ENCODE measurements at places on chromosomes 16 and 17. TPM values are rescaled to one million over a fixed set of nuclear protein-coding genes. Genes with fewer than 3 reads are reported as not detected.
A peak's percentile ranks its signal among the peaks of the same experiment; 100 is the strongest.

FN3K gene
- total RNA-seq, result 8.3 TPM

DBNDD1 gene
- total RNA-seq, result 8.7 TPM

C17orf50 gene
- not detected for total RNA-seq

DNA sequence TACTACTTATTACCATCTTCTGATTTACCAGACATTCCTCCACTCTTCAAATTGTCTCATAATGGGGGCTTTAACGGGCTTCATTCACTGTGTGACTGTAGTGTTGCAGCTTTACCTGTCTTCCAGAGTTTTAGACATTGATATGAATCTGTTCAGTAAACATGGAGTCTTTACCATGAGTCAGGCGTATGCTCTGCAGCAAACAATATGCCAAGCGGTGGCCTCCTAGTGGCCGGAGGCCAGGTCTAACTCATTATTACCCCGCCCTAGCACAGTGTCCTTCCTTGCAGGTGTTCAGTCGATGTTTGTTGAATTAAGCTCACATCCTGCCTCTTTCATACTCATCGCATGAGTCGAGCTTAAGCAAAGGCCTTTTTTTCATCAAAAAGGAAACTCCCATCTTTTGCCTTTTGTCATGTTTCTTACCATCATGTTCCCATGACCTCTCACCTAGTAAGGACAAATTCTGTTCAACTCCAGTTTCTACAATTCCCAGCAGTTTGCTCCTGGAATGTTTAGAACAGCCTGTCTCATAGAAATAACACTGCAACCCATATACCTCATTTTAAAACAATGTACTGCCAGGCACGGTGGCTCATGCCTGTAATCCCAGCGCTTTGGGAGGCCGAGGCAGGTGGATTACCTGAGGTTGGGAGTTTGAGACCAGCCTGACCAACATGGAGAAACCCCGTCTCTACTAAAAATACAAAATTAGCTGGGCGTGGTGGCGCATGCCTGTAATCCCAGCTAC lies 39.4 kb downstream of the TUBD1 start:
- H3K4me1 ChIP-seq, result peaks cover 18% of the 10 kb centered on the region
- no peak overlapping the region for H3K4me3 ChIP-seq
- H3K36me3 ChIP-seq, result no peaks in the 10 kb centered on the region

GRCh38 chr17:47844814-47845715 lies 4.0 kb upstream of the SCRN2 start:
- no peaks in the 10 kb centered on the region for H3K36me3 ChIP-seq
- no peak overlapping the region for H3K4me3 ChIP-seq
- H3K27me3 ChIP-seq, result peaks cover 10% of the 10 kb centered on the region
- peaks cover 4% of the 10 kb centered on the region for H3K4me1 ChIP-seq
- no peak overlapping the region for H3K27ac ChIP-seq

- H3K27ac ChIP-seq, result no peak overlapping the region
- H3K4me1 ChIP-seq, result peaks cover 6% of the 10 kb centered on the region
- no peak for DNase-seq
Measured at GRCh38 chr17:6558932-6559752, 2.8 kb upstream of the PITPNM3 start.

DNA sequence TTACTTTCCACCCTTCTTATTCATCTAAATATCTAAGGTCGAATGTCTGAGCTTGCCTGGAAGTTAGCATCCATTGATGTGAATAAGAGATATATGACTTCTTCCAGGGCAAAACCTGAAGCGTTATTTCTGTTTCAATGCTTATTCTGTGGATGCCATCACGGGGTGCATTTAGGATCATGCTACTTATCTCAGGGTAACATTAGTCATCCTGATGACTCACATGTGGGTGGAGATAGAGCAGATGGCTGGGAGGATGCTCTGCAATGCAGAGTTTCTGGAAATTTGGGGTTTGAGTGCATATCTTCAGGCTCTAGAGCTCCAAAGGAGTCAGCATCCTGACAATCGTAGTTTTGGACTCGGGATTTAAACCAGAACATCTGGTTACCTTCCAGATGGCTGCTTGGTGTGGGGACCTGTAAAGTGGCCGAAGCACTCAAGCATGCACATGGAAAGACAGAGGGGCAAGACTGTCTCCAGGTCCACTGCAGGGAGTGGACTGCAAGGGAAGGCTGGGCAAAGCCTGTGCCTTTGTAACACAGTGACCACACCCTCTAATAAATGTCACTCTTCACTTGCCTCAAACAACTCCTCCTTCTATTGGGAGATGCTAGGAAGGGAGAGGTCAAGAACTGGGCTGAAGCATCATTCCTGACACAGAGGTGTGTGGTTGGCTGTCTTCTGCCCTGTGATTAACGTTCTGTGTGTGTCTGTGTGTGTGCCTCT lies 175.2 kb upstream of the SALL1 start:
- no peaks in the 10 kb centered on the region for H3K4me1 ChIP-seq
- no peaks in the 10 kb centered on the region for H3K27me3 ChIP-seq
- H3K27ac ChIP-seq, result no peak overlapping the region
- no peaks in the 10 kb centered on the region for H3K36me3 ChIP-seq
- H3K4me3 ChIP-seq, result no peak overlapping the region
- no peak for DNase-seq

DNA sequence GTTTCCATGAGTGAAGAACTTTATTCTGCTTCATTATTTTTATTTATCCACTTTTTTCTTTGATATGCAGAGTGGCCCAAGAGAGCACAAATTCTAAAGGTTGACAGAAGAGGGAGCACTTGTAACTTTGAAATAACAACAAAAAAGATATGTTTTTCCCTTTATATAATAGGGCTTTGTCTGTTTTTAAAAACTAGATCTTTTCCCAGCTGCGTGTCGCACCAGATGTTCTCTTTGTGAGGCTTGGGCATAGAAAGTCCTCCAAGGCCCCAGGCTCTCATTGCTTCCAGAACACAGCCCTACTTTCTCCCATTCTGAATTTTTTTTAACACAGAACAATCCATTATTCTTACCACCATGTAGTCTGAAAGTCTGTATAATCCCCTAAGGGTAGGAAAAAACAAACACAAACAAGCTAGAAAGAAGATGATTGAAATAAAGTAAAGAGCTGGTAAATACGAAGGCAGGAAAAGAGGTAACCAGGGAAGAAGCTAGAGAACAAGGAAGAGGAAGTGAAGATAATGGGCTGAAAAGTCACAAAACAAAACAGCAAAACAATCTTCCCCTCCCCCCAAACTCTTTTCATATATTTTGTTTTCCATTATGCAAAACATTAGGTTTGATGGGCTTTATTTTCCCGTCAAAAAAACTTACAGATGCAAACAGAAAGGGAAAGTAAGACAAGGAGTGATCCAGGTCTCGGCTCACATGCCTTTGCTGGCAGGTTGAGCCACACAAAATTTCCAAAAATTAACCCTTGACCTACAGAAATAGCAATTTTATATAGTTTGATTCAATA lies 160.4 kb downstream of the ABCA8 start:
- H3K27me3 ChIP-seq, result no peaks in the 10 kb centered on the region
- no peak for DNase-seq
- peak overlapping the region; percentile 31 for H3K4me3 ChIP-seq
- H3K4me1 ChIP-seq, result no peaks in the 10 kb centered on the region
- no peaks in the 10 kb centered on the region for H3K36me3 ChIP-seq
- H3K27ac ChIP-seq, result no peak overlapping the region

DNA sequence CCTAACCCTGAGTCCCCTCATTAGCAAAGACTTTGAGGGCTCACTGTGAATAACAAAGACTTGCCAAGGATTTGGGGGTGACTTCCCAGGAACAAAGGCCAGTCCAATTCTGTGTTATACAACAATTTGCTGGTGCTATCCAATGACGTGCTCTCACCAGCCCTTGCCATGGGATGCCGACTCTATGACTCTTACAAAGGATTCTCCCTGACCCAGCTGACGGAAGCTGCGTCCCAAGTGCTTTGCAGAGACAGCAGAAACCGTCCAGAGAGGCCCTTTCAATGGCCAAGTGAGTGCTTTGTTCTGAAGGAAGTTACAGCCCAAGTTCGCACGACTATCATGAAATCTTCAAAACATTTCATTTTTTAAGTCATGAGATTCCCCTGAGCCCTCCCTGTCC lies 345.3 kb upstream of the TNRC6C start:
- DNase-seq, result no peak
- H3K27ac ChIP-seq, result no peak overlapping the region
- H3K27me3 ChIP-seq, result no peaks in the 10 kb centered on the region
- peaks cover 33% of the 10 kb centered on the region for H3K4me1 ChIP-seq
- no peak overlapping the region for H3K4me3 ChIP-seq

GRCh38 chr16:27729516-27730304 lies 179.8 kb downstream of the KATNIP start:
- no peak overlapping the region for H3K27ac ChIP-seq
- H3K4me1 ChIP-seq, result no peaks in the 10 kb centered on the region
- no peak for DNase-seq
- H3K36me3 ChIP-seq, result peaks cover 3% of the 10 kb centered on the region
- H3K4me3 ChIP-seq, result no peak overlapping the region
- no peaks in the 10 kb centered on the region for H3K27me3 ChIP-seq

- no peak for DNase-seq
- H3K4me3 ChIP-seq, result no peak overlapping the region
- H3K27me3 ChIP-seq, result no peaks in the 10 kb centered on the region
- H3K27ac ChIP-seq, result no peak overlapping the region
- no peaks in the 10 kb centered on the region for H3K36me3 ChIP-seq
Measured at GRCh38 chr17:68700421-68700820, 99.3 kb upstream of the FAM20A start.

DNA sequence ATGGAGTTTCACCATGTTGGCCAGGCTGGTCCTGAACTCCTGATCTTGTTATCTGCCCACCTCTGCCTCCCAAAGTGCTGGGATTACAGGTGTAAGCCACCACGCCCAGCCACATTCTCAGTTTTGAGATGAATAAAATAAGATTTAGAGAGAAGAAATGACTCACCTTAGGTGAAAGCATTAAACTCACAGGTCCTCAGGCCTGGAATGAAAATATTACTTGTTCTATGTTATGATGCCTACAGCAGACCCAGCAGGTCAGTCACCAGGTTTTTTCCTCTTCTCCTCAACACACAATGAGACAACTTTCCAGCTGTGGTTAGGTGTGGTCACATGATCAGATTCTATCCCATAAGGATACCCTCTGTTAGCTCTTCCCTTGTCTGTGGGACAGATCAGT lies 150.3 kb downstream of the C16orf95 start:
- no peak overlapping the region for H3K4me3 ChIP-seq
- no peak overlapping the region for H3K27ac ChIP-seq
- H3K36me3 ChIP-seq, result no peaks in the 10 kb centered on the region
- H3K4me1 ChIP-seq, result no peaks in the 10 kb centered on the region

DNA sequence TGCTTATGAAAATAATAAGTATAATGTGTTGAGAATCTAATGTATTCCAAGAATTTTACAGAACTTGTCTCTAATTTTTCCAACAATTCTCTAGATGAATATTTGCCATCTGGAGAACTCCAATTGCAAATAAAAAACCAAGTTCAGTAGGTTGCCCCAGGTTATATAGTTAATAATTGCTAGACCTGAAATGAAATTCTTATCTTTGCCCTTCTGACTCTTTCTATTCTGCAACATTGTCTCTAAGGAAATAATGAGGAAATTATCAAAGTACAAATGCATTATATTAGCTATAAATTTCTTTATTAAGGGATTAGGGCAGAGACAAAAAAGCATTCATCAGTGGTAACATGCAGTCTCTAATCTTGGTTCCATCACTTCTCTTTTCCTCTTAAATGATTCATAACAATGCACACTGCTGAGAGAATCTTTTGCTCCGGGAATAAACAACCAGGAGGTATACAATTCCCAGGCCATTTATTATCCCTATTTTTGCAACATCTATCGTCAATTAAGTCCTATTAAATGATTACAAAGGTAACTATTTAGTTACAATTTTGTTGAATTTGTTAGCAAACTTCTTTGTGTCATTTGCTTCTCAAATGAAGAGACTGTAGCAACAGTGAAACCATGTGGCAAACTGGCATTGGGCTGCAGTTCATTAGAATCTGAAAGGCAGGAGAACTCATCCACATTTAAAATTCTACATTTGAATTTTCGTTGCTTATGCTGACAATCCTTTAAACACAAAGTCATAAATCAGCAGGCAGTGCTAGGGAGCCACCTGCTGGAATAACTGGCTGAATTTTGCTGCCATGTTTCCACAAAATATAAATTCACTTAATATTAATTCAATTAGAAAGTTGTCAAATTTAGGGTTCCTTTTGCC lies 349.6 kb downstream of the KIF2B start:
- no peak for DNase-seq
- H3K27me3 ChIP-seq, result no peaks in the 10 kb centered on the region
- H3K27ac ChIP-seq, result no peak overlapping the region
- no peak overlapping the region for H3K4me3 ChIP-seq
- H3K36me3 ChIP-seq, result no peaks in the 10 kb centered on the region

- H3K4me3 ChIP-seq, result no peak overlapping the region
- H3K27ac ChIP-seq, result no peak overlapping the region
- no peaks in the 10 kb centered on the region for H3K36me3 ChIP-seq
- DNase-seq, result no peak
- H3K27me3 ChIP-seq, result no peaks in the 10 kb centered on the region
Measured at GRCh38 chr17:19338031-19338990, 24.2 kb downstream of the B9D1 start.
